ENCODE measurements at places on chromosomes 7 and 10.
A peak's percentile ranks its signal among the peaks of the same experiment; 100 is the strongest.

- H3K27ac ChIP-seq: no peak overlapping the region
- H3K4me3 ChIP-seq: no peak overlapping the region
- DNase-seq: no peak
- no peaks in the 10 kb centered on the region for H3K36me3 ChIP-seq
Measured at GRCh38 chr10:13559124-13559700, 27.6 kb upstream of the PRPF18 start.

DNA sequence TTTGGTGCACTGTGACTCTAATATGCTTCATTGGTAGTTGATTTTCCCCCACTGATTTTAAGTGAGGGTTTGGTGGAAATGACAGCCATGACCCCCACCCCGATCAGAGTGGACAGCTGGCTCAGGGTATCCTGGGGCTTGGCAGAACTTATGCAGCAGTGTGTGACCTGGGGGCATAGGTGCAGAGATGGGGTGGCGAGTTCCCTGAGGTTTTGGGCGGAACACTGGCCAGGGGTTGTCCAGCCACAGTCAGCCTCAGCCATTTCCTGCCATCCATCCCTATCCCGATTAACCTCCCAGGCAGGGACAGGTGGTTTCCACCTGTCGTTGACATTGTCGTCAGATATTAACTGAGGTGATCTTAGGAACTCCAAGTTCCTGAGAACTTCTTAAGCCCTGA is 155.8 kb upstream of the CHST15 start:
- no peaks in the 10 kb centered on the region for H3K36me3 ChIP-seq
- no peak overlapping the region for H3K27ac ChIP-seq
- no peak overlapping the region for H3K4me3 ChIP-seq
- no peaks in the 10 kb centered on the region for H3K4me1 ChIP-seq

DNA sequence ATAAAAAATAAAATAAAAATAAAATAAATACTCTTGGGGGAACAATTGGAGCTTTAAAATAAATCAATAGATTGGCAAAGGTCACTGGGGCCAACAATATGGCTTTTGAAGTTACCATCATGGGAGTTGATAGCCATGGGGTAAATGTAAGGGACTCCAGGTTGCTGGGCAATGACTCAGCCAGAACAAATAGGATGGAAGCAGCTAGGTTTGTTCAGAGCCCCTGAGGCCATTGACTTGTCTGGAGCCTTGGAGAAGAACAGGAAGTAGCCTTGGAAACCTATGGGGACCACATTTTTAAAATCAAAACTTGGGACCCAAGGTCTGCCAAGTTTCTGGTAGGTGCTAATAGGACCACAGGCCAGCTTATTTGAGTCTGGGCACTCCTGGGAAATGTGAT is 20.2 kb upstream of the FRA10AC1 start:
- no peak overlapping the region for H3K4me3 ChIP-seq
- no peak overlapping the region for H3K27ac ChIP-seq
- DNase-seq: no peak
- H3K36me3 ChIP-seq: no peaks in the 10 kb centered on the region
- no peaks in the 10 kb centered on the region for H3K4me1 ChIP-seq

- no peaks in the 10 kb centered on the region for H3K4me1 ChIP-seq
- H3K27ac ChIP-seq: no peak overlapping the region
- no peaks in the 10 kb centered on the region for H3K27me3 ChIP-seq
Measured at GRCh38 chr7:9718071-9718661, 1255.5 kb upstream of the PHF14 start.

DNA sequence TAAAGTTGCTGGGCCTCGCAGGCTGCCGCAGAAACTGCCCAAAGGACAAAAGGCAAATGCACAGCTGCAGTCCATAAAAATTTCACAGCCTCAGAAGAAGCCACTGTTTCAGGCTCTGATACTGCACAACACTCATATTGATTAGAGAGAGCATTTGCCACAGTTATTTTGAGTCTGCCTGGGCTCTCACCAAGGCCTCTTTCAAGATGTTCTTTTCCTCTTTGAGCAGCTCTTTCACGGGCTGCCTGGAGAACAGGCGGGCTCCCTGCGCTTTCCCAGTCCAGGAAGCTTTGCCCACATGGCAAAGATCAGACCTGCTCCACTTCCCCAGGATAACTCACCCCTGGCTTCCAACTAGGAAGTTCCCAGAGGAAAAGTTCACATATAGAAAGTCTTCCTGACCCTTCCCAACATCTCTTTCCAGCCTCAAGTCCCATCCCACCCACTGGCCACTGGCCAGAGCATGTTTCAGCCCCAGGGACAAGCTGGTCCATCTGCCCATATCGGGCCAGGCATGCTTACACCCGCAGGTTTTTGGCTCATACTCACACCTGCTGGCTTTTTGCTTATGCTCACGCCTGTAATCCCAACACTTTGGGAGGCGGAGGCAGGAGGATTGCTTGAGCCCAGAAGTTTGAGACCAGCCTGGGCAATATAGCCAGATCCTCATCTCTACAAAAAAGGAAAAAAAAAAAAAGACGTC is 3.3 kb downstream of the SLIT1 start:
- H3K36me3 ChIP-seq: no peaks in the 10 kb centered on the region
- DNase-seq: no peak
- no peak overlapping the region for H3K27ac ChIP-seq

DNA sequence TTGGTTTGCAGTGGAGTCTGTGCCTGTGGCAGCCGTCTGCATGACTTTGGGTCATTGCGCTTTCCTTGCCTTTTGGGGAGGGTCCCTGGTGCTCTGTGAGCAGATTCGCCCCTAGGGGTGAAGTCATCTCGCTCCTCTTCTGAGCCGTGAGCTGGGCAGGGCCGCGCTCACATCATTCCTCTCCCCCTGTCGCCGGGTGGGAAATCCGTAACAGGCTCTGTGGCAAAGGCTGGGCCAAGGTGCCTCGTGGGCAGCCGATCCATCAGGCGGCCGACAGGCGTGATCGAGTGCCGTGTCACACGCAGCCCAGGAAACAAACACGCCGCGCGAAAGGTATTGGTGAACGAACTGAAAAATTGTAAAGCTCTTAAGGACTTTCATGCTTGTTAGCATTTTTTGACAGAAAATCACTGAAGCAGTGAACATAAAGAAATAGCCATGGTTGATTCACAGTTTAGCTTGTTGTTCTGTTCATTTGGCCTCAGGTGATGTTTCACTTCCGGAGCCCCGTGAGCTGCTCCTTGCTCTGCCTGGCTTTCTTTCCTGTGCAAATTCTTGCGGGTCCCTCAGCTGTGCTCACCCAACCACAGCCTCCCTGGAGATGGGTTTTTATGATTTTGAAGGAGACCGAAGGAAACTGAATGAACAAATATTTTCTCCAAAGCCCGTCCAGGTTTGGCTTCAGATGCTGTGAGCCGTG is 122.1 kb downstream of the NKX6-2 start:
- no peak for DNase-seq
- H3K4me1 ChIP-seq: no peaks in the 10 kb centered on the region
- H3K27ac ChIP-seq: no peak overlapping the region

- no peaks in the 10 kb centered on the region for H3K36me3 ChIP-seq
- H3K4me3 ChIP-seq: no peak overlapping the region
- no peaks in the 10 kb centered on the region for H3K27me3 ChIP-seq
- no peak for DNase-seq
- no peaks in the 10 kb centered on the region for H3K4me1 ChIP-seq
Measured at GRCh38 chr7:151895008-151895630, 18.2 kb upstream of the PRKAG2 start.

DNA sequence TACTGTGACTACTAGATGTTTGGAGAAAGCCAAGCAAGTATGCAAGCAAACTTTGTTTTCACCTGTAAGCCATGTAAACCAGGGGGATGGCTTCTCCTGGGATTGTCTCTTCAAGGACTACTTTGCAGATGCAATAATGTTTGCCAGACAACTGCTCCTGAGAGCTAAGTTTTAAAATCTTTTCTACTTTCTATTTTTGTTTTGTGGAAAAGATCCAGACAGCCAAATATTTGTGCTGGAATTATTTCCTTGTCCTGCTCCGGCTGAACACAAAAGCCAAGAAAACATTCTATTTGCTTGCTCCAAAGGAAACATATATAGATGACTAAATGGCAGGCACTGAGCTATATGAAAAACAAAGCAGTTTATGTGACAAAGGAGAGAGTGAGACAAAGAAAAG is 51.6 kb downstream of the TFPI2 start:
- DNase-seq: no peak
- no peaks in the 10 kb centered on the region for H3K4me1 ChIP-seq
- H3K36me3 ChIP-seq: no peaks in the 10 kb centered on the region

GRCh38 chr7:2820508-2820934 is 23.6 kb downstream of the GNA12 start:
- H3K27ac ChIP-seq: peak overlapping the region; percentile 85
- no peaks in the 10 kb centered on the region for H3K27me3 ChIP-seq
- peaks cover 59% of the 10 kb centered on the region for H3K4me1 ChIP-seq
- H3K4me3 ChIP-seq: no peak overlapping the region
- no peaks in the 10 kb centered on the region for H3K36me3 ChIP-seq

DNA sequence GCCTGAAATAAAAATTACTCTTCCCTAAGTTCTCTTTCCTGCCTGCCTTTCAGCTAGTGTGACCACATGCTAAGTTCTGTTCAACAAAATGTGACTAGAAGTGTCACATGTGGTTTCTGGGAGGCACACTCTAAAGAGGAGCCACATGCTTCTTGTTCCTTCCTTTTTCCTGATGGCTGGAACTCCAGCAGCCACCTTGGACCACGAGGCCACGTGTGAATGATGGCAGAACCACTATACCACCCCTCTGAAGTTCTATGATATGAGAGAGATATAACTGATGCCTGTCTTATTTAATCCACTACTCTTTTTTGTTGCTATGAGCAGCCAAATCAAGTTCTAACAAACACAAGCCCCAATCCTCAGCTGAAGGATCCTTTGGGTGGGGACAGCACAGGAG is 8.1 kb downstream of the PODXL start:
- no peak overlapping the region for H3K27ac ChIP-seq
- no peaks in the 10 kb centered on the region for H3K27me3 ChIP-seq
- H3K4me1 ChIP-seq: peaks cover 22% of the 10 kb centered on the region

DNA sequence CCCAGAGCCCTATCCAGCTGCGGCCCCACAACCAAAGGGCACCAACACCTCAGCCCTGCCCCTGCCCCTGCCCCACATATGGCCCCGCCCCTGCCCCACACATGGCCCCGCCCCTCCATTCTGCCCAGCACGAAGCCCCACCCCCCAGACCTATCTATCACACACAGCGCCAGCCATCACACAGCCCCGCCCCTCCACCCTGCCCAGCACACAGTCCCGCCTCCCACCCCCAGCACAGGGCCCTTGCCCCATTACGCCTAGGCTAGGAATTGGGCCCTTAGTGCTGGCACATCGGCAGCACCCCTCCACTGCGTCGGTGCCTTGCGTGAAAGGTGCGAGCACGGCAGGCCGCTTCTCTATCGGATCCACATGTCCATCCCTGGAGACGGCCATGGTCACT is 126.8 kb downstream of the MAD1L1 start:
- DNase-seq: no peak
- peaks cover under 1% of the 10 kb centered on the region for H3K4me1 ChIP-seq
- no peaks in the 10 kb centered on the region for H3K36me3 ChIP-seq
- no peaks in the 10 kb centered on the region for H3K27me3 ChIP-seq

- H3K36me3 ChIP-seq: no peaks in the 10 kb centered on the region
- H3K4me3 ChIP-seq: peak overlapping the region; percentile 86
- H3K4me1 ChIP-seq: peaks cover 13% of the 10 kb centered on the region
- DNase-seq: peak; percentile 72
Measured at GRCh38 chr7:35257251-35258124, 3.6 kb upstream of the TBX20 start.

- no peak overlapping the region for H3K4me3 ChIP-seq
- no peaks in the 10 kb centered on the region for H3K36me3 ChIP-seq
- H3K27ac ChIP-seq: no peak overlapping the region
- DNase-seq: no peak
- H3K27me3 ChIP-seq: peaks cover 10% of the 10 kb centered on the region
Measured at GRCh38 chr7:131689662-131690234, 133.3 kb upstream of the PODXL start.

DNA sequence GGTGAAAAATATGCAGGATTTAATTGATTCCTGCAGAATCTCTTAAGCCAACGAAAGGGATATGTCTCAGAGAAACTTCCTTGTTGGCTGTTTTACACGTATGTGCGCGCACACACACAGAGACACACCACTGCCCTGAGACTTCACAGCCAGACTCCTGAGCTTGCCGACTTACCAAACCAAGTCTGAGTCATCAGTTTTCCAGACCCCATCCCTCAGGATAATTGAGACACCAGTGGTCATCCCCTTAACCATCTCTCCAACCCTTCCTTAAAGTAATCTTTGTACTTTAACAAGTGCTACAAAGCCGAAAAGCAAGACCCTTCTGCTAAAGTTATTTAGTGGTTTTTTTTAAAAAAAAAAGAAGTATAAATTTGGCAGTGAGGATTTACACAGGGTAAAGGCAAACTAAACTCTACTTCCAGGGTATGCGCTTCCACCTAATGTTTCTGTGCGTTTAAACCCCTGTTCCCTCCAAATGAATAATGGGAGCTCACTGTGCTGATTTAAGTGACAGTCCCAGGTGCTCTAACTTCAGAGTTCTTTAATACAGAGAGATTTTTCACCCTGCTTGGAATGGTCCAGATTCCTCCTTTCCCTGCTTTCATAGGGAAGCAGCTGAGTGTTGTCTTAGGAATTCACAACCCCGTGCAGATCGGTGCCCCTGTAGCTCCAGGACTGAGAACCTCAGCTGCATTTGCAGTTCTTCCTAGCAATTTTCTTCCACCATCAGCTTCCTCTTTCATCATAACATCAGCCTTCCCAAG is 198.5 kb downstream of the INHBA start:
- no peak overlapping the region for H3K4me3 ChIP-seq
- H3K4me1 ChIP-seq: no peaks in the 10 kb centered on the region
- H3K36me3 ChIP-seq: no peaks in the 10 kb centered on the region
- H3K27ac ChIP-seq: no peak overlapping the region
- no peak for DNase-seq

- DNase-seq: no peak
- no peaks in the 10 kb centered on the region for H3K27me3 ChIP-seq
- H3K4me3 ChIP-seq: no peak overlapping the region
- no peaks in the 10 kb centered on the region for H3K36me3 ChIP-seq
- H3K4me1 ChIP-seq: no peaks in the 10 kb centered on the region
Measured at GRCh38 chr10:34081948-34082347, 733.1 kb downstream of the PARD3 start.

DNA sequence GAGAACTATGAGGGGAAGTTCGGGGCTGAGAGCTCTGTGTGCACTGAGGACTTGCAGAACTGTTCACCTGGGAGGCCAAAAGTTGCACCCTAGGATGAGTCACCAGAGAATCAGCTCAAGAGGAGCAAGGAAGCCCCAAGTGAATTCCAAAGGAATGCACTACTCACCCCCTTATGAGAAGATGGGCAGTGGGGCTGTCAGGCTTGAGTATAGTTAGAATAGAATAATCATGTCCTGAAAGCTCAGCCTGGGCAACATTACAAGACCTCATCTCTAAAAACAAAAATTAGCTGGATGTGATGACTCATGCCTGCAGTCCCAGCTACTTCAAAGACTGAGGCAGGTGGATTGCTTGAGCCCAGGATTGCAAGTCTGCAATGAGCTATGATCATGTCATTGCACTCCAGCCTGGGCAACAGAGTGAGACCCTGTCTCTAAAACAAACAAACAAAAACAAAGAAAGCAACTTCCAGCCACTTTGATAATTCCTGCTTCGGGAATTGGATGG is 30.0 kb downstream of the MAP3K8 start:
- peaks cover 33% of the 10 kb centered on the region for H3K36me3 ChIP-seq
- H3K4me3 ChIP-seq: no peak overlapping the region
- H3K27me3 ChIP-seq: no peaks in the 10 kb centered on the region
- no peak for DNase-seq
- no peak overlapping the region for H3K27ac ChIP-seq

GRCh38 chr10:46536781-46537180 is 19.7 kb downstream of the GPRIN2 start:
- no peak overlapping the region for H3K27ac ChIP-seq
- H3K27me3 ChIP-seq: no peaks in the 10 kb centered on the region
- no peak for DNase-seq

- DNase-seq: no peak
- no peaks in the 10 kb centered on the region for H3K27me3 ChIP-seq
- no peaks in the 10 kb centered on the region for H3K36me3 ChIP-seq
- H3K4me3 ChIP-seq: no peak overlapping the region
- no peak overlapping the region for H3K27ac ChIP-seq
Measured at GRCh38 chr10:110756876-110757275, 112.7 kb downstream of the RBM20 start.
